ENCODE measurements at places on chromosomes 12 and 14.

GRCh38 chr12:2378835-2379330, 326.1 kb downstream of the CACNA1C start:
- no peak for DNase-seq

GRCh38 chr12:110249105-110249504, 31.9 kb upstream of the ATP2A2 start:
- no peak for DNase-seq

GRCh38 chr12:111283521-111283920, 85.4 kb downstream of the PHETA1 start:
- DNase-seq: no peak

GRCh38 chr14:76946753-76947077, 81.8 kb downstream of the IRF2BPL start:
- DNase-seq: no peak

DNA sequence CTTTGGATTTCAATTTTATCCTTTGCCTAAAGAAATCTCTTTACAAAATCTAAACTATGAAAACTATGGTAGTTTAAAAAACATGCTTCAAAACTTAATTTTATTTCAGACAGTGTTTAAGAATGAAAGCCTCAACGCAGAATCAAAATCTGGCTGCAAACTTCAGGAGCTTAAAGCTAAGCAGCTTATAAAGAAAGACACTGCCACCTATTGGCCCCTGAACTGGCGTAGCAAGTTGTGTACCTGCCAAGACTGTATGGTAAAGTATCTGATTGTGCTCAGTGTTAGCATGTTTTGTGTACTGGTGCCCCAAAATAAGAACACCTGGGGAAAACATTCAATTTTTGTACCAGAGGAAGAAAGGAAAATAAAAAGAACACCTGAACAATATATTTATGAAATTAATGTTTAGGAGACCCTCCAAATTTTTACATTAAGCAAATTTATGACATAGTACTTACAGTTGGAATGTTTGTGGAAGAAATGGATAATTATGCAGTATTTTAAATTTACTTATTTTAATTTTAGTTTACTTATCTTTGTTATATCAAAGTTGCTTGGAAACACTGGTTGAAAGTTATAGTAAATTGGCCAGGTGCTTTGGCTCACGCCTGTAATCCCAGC, 12.2 kb downstream of the UBR7 start:
- no peak for DNase-seq

GRCh38 chr14:63492391-63492790, 50.8 kb downstream of the PPP2R5E start:
- DNase-seq: no peak

DNA sequence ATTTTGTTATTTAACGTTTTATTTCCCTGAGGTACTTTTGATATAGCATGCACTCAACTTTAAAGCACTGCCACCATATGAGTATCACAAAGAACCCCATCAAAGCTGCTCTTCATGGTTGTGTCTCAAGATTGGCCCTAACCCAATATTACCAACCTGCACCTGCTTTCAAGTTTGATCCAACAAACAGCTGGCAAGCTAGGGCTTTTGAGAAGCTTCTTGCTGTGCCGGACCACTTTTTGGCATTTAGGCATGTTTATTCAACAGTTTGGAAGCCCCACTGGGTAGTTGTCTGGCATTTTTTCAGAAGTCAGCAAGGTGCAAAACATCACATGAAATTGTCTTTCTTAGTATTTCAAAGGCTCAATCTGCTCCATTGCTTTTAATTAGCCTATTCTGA, 137.2 kb upstream of the PLEKHA5 start:
- no peak for DNase-seq

GRCh38 chr14:50260511-50260910, 29.1 kb upstream of the SOS2 start:
- no peak for DNase-seq

DNA sequence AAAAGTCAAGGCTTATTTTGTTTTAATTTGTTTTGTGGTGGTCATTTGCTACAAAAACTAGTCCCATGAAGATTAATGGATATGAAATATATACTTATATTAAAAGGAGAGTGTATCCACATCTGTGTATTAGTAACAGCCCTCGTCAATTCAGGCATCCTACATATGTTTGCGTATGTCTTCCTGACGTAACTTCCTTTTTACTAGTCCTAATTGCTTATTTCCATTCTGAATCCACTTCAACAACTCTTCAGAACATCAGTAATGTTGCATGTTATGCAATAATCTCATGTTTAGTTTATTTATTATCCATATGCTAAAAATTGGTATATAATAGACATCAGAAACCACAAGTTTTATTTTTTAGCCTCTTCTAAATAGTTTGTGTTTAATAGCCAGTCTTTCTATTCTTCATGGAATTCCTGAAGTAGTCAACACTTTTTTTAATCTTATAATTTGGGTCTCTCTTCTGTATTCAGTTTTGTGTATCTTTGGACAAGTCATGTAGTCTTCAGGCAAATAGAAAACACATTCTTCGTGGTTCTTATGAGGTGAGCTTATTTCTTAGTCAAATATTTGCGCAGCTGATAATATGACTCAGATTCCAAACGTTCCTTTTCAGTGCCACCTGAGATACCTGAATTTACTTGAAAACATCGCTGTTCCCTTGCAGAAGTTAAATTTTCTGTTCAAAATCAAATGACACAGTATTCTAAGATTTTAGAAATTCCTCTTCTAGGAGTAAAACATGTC, 268.6 kb downstream of the CCDC59 start:
- no peak for DNase-seq

GRCh38 chr14:100073576-100074430, 8.6 kb downstream of the EVL start:
- no peak for DNase-seq

- DNase-seq: no peak
Observed at GRCh38 chr14:82915381-82915780, 1381.7 kb upstream of the SEL1L start.

DNA sequence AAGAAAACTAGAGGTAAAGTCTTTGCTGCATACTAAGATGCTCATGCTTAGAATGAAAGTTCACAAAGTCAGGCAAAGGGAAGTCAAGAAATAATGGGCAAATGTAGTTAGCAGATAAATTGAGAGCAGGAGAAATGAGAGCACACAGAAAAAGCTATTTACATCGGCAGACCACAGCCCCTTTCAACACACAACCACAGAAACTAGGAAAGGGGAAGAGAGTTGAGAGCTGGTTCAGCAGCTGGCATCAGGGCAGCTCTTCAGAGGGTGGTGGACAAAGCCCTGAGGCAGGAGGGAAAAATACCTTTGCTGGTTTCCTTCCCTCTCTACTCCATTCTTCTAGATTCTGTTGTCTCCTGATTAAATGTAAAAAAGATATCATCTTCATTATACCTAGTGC, 95.4 kb upstream of the ANO4 start:
- DNase-seq: no peak

- DNase-seq: no peak
Observed at GRCh38 chr14:20498622-20499021, 6.7 kb upstream of the RNASE10 start.

- no peak for DNase-seq
Observed at GRCh38 chr14:40386433-40386832, 954.2 kb upstream of the FBXO33 start.

DNA sequence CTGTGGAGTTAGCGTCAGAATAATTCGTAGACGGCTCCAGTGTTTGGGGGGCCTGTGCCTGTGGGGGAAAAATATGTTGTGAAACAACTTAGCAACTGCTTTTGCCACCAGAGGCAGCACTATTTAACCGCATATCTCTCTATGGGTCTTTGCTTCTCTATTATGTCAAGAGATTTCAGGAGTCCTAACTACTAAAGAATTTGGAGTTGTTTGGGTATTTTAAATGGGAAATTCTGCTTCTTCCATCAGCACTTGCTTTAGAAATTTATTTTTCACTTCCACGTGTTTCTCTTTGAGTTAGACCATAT, 594 bp upstream of the CLEC14A start:
- DNase-seq: no peak

GRCh38 chr14:73753887-73754795, 40.0 kb upstream of the PNMA1 start:
- no peak for DNase-seq

DNA sequence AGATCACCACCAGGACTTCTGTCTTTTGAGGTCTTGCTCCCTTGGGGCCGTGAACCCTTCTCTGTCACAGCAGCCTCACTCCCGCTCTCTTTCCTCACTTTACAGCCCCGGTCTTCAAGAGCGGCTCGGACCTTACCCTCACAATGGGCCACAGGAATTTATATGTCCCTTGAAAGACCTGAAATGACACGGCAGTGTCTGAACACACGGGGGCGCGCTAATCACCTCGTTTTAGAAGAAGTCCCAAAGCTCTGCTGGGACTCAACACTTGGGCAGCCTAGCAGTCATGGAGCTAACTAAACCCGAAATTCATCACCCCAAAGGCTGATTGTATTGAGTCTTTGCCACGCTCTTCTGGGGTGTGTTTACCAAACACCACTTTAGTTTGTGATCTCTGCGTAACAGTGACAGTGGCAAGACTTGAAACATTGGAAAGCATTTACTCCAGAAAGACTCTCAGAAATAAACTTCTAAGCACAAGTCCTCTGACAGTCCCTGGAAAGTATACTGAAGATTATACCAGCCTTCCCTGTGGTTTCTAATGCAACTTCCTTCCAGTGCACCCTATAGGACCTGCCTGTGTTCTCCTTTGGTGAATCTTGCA, 29.0 kb downstream of the SERPINA11 start:
- peak; percentile 64 for DNase-seq

DNA sequence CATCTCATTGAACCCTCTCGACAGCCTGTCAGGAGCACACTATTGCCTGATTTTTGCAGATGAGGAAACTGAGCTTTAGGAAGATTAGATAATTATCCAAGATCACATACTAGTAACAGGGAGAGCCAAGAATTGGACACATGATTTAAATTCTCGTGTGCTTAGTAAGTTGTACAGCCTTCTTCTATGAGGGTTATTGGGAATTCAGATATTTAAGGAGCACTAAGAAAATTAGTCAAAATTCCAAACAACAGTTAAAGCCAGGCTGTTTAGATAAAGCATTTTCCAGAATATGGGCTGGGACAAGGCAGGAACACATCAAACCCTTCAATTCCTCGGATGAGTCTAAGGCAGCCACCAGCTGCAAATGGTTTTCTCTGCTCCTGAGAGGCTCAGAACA, 148.8 kb downstream of the TMEM30B start:
- DNase-seq: no peak

GRCh38 chr14:106694638-106695393, 1168.4 kb downstream of the TMEM121 start:
- DNase-seq: no peak

- no peak for DNase-seq
Observed at GRCh38 chr12:75894965-75895754, 136.4 kb downstream of the PHLDA1 start.

DNA sequence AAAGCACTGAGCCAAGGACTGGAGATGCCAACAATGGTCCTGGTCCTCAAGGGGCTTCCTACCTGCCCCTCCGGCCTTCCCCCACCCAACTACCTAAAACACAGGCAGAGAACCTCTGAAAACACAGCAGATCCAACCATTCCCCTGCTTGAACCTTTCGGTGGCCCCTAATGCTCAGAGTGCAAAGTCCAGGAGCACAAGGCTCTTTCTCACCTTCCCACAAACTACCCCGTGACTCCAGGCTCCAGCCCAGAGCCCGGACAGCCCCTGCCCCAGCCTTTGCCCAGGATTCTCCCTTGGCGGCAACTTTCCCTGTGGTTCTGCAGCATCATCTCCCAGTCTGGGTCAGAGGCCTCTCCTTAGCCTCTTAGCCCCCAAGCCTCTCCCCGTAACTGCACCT, 1.6 kb upstream of the CD9 start:
- DNase-seq: no peak

GRCh38 chr14:61219673-61220072, 61.5 kb downstream of the TMEM30B start:
- no peak for DNase-seq

DNA sequence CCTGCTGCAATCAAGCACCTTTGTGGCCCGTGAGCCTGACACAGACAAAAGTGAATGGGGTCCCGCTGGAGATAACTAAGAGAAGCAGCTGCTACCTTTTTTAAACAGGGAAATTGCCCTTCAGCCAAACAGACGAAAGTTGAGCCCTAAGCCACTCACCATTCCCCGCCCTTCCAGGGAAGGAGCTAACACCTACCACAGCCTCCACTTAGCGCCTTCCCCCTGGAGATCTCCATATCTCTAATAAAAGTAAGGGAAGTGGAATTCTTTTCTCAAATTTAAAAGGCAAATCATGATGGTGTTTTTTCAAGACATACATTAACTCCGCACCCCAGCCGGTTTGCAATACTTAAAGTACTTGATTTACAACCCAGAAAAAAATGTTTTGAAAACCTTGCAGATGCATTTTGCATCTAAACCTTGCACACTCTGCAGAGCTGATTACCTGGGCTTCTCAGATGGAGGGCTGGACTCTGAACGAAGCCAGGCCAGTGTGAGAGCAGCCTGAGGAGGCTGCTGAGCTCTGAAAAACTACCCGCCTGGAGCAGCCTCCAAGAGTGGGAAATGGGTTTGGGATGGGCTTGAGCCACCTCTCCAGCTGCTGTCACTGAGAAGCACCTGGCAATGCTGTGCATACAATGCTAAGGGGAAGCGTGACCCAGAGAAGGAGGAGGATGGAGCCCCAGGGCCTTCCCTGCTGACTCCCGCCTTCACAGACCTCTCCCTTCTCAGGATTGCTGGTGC, 10.0 kb downstream of the NUAK1 start:
- no peak for DNase-seq

- DNase-seq: no peak
Observed at GRCh38 chr14:29236401-29236800, 469.8 kb downstream of the FOXG1 start.

- no peak for DNase-seq
Observed at GRCh38 chr12:10497602-10498001, 8.1 kb upstream of the EIF2S3B start.

DNA sequence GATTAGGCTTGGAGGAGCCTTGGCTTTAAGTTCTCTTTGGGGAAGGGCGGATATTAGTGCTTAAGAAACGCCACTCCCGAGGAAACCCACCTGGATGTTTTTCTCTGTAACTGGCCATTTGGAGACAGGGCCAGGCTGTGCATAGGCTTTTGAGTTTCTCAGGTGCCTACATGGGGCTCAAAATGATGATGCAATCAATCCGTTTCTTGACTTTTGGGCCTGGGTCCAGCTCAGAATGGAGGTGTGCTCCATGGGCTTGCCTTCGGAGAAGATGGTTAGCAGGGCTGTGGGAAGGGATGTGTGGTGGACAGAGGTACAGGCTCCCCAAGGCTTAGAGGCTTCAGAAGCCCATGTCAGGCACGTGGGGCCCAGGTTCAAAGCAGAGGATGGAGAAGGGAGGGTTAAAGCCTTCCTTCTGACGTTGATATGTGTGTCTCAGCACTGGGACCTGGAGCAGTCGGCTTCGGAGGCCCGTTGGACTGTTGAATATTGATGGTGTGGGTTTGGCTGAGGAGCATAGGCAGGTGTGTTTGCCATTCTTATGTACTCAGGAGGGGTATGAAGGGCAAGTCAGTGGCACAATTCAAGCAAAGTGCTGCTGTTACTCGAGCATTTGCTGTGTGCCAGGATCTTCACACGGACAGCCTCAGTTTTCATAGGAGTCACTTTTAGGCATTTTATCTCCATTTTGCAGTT, 82.8 kb downstream of the SLC25A47 start:
- no peak for DNase-seq

Measured in ureter (tissue), 1 donor.